ENCODE measurements at places on chromosomes 13 and 19. TPM values are rescaled to one million over a fixed set of nuclear protein-coding genes. Genes with fewer than 3 reads are reported as not detected.
A peak's percentile ranks its signal among the peaks of the same experiment; 100 is the strongest.

DNA sequence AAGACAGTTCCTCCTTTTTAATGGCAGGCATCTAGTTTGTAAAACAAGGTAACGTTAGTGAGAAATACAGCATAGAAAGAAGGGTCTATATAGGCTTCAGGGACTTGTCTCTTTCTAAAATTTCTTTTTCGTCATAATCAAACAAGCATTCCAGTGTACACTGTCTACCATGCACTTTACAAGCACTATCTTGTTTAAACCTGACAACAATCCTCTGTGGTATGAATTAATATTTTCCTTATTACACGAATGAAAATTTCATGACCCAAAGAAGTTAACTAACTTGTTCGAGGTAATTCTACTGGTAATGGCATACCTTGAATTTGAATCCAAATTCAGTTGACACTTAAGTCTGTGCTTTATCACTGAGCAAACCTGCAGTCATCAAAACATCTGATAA, 399.7 kb upstream of the NBEA start:
- no peak overlapping the region for H3K4me3 ChIP-seq
- no peak overlapping the region for H3K27ac ChIP-seq
- no peaks in the 10 kb centered on the region for H3K36me3 ChIP-seq
- H3K4me1 ChIP-seq: no peaks in the 10 kb centered on the region
- no peak for DNase-seq

C3 gene
- polyA plus RNA-seq: 5.3 TPM

ZNF534 gene
- not detected for polyA plus RNA-seq

FFAR1 gene
- 0.04 TPM for polyA plus RNA-seq

DNA sequence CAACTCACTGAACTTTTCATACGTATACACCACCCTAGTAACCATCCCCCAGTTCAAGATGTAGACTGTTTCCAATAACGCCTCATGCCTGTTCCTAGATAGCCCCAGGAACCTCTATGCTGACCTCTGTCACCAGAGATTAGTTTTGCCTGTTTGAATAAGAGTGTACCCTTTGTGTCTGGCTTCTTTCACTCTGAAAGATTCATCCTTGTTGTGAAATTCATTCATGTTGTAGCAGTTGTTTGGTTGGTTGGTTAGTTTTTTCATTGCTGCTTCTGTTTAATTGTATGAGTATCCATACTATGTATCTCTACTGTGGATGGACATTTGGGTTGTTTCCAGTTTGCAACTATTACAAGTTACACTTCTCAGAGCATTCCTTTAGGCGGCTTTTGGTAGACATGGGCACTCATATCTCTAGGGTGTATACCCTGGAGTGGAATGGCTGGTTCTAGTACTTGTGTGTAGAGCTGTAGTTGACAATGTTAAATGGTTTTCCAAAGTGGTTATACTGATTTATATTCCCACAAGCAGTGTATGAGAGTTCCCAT, 1.6 kb downstream of the RNASEH2B start:
- H3K27ac ChIP-seq: peak overlapping the region; percentile 98
- H3K36me3 ChIP-seq: no peaks in the 10 kb centered on the region
- DNase-seq: no peak
- no peaks in the 10 kb centered on the region for H3K27me3 ChIP-seq
- peak overlapping the region; percentile 89 for H3K4me3 ChIP-seq
- H3K4me1 ChIP-seq: peaks cover 62% of the 10 kb centered on the region

CGB2 gene
- polyA plus RNA-seq: not detected

ADM5 gene
- 0.84 TPM for polyA plus RNA-seq

DNA sequence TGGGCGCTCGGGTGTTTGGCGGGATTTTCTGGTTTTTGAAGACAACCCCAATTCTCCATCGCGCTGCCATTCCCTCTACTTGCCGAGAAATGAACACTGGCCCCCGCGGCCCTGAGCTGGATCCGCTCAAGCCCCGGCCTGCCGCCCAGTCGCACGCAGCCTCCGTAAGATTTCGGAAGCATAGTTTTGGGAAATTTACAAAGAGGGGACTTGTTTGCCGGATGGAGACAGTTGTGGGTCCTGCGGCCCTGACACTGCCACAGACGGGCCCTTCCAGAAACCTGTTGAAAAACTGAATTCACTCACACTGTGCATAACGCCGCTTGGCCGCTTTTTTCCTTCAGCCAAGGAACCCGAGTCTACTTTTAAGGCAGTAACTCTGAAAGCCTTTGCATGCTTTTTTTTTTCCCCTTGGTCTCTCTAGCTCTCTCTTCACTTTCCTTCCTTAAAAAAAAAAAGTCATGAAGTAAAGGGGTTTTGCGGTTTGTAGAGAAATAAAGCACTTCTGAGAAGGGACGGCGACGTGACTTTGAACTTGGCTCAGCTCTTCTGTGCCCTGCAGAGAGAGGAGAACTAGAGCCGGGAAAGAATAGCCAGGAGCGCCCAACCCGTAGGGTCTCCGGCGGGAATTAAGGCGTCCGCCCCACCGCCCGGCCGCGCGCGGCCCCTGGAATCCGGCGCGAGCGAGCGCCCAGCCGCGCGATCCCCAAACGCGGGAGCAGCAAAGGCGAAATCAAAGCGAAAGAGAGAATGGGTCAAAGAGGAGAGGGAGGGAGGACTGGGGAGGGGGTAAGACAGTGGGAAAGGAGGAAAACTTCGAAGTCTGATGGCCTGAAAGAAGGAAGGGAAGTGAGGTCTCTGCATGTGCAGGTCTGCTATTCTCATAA, 3.4 kb upstream of the ZIC2 start:
- peaks cover 78% of the 10 kb centered on the region for H3K27me3 ChIP-seq
- H3K36me3 ChIP-seq: no peaks in the 10 kb centered on the region
- H3K4me1 ChIP-seq: peaks cover 28% of the 10 kb centered on the region
- H3K4me3 ChIP-seq: no peak overlapping the region
- no peak overlapping the region for H3K27ac ChIP-seq
- no peak for DNase-seq

FBXO27 gene
- polyA plus RNA-seq: not detected

- peaks cover 14% of the 10 kb centered on the region for H3K4me1 ChIP-seq
- peak; percentile 15 for DNase-seq
- H3K4me3 ChIP-seq: no peak overlapping the region
- H3K36me3 ChIP-seq: no peaks in the 10 kb centered on the region
- H3K27ac ChIP-seq: no peak overlapping the region
Measured at GRCh38 chr13:95296326-95296925, 4.8 kb downstream of the ABCC4 start.

DNA sequence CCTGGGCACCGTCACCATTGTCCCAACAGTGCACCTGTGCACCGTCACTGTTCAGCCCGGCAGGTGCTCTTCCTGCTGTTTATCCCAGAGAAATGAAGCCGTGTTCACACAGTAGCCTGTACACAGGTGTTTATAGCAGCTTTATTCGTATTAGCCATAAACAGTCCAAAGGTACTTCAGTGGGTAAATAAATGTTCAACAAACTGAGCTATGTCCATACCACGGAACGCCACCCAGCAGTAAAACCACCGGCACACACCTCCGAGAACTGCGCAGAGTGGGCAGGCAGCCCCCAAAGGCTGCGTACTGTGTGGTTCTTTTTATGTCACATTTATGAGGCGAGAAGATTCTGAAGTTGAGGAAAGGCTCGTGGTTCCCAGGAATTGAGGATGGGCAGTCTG, 44.9 kb upstream of the DCUN1D2 start:
- DNase-seq: no peak
- H3K4me1 ChIP-seq: no peaks in the 10 kb centered on the region
- no peaks in the 10 kb centered on the region for H3K27me3 ChIP-seq
- no peak overlapping the region for H3K4me3 ChIP-seq

ONECUT3 gene
- polyA plus RNA-seq: not detected

GRCh38 chr19:55071129-55071502, 4.6 kb upstream of the EPS8L1 start:
- no peak overlapping the region for H3K27ac ChIP-seq
- H3K4me3 ChIP-seq: no peak overlapping the region
- H3K27me3 ChIP-seq: peaks cover 17% of the 10 kb centered on the region
- DNase-seq: peak; percentile 23
- no peaks in the 10 kb centered on the region for H3K36me3 ChIP-seq
- H3K4me1 ChIP-seq: peaks cover 21% of the 10 kb centered on the region

DCT gene
- polyA plus RNA-seq: not detected

MIPEP gene
- polyA plus RNA-seq: 1.6 TPM

GRCh38 chr13:94218537-94218936, 260.9 kb downstream of the DCT start:
- no peaks in the 10 kb centered on the region for H3K27me3 ChIP-seq
- no peaks in the 10 kb centered on the region for H3K4me1 ChIP-seq
- DNase-seq: no peak
- H3K36me3 ChIP-seq: no peaks in the 10 kb centered on the region
- no peak overlapping the region for H3K27ac ChIP-seq
- H3K4me3 ChIP-seq: no peak overlapping the region
